ENCODE measurements at places on chromosomes 2 and 18.

GRCh38 chr2:95287806-95288205 is 9.3 kb upstream of the KCNIP3 start:
- peak; percentile 13 for ATAC-seq

- no peak for ATAC-seq
Observed at GRCh38 chr2:202632682-202633290, 2.0 kb upstream of the FAM117B start.

GRCh38 chr2:62374301-62375112 is 131.5 kb downstream of the TMEM17 start:
- ATAC-seq, result no peak

- peak; percentile 62 for ATAC-seq
Observed at GRCh38 chr2:71798266-71799012, 345.1 kb downstream of the DYSF start.

- ATAC-seq, result no peak
Observed at GRCh38 chr2:181058378-181059269, 78.2 kb downstream of the UBE2E3 start.

GRCh38 chr2:233436691-233437438 is 82.6 kb downstream of the DGKD start:
- ATAC-seq, result no peak

- ATAC-seq, result no peak
Observed at GRCh38 chr2:29367986-29368658, 252.9 kb downstream of the CLIP4 start.

DNA sequence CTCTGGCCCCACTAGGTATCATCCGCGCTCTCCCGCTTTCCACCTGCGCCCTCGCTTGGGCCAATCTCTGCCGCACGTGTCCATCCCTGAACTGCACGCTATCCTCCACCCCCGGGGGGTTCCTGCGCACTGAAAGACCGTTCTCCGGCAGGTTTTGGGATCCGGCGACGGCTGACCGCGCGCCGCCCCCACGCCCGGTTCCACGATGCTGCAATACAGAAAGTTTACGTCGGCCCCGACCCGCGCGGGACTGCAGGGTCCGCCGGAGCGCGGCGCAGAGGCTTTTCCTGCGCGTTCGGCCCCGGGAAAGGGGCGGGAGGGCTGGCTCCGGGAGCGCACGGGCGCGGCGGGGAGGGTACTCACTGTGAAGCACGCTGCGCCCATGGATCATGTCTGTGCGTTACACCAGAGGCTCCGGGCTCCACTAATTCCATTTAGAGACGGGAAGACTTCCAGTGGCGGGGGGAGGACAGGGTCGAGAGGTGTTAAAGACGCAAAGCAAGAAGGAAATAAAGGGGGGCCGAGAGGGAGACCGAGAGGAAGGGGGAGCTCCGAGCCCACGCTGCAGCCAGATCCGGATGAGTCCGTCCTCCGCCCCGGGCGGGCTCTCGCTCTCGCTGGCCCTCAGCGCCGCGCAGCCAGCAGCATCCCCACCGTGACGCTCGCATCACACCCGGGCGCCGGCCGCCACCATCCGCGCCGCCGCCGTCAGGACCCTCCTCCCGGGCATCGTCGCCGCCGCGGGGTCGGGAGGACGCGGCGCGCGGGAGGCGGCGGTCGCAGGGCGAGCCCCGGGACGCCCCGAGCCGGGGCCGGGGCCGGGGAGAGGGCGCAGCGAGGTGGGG is 664 bp downstream of the NETO1 start:
- ATAC-seq, result no peak

- peak; percentile 43 for ATAC-seq
Observed at GRCh38 chr2:2014251-2014771, 270.0 kb upstream of the PXDN start.

DNA sequence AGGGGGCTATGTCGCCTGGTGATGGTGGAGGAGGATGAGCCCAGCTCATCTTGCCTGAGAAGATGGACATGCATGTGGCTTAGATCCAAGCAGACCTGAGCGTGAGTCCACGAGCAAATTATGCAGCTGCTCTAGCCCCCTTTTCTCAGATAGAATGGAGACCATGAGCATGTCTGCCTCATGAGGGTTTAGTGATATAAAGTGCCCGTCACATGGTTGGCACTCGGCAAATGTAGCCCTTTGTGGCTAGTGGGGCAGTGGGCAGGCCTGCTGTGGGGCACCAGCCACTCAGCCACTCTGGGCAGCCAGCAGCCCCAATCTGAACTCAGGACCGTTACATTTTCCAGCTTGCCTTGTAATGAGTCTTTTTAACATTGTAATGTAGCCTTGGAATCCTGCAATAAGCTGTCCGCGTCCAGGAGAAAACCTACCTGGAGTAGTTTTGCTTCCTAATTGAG is 92.1 kb upstream of the HS6ST1 start:
- no peak for ATAC-seq

- ATAC-seq, result no peak
Observed at GRCh38 chr2:8628866-8629209, 53.0 kb upstream of the ID2 start.

DNA sequence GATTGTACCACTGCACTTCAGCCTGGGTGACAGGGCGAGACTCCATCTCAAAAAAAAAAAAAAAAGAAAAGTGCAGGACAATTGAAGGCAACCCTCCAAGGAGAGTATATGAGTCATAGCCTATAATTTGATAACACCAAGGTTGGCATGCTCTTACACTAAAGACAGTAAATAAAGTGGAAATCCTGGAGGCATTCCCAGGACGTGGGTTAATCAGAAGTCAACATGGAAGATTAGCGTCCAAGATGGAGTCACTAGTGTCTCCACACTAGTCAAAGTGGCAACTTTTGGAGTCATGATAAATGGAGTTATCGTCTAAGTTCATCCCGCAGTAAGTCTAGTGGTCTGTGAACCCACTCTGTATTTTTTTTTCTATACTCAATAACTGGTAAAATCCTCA is 21.2 kb upstream of the UGGT1 start:
- no peak for ATAC-seq

DNA sequence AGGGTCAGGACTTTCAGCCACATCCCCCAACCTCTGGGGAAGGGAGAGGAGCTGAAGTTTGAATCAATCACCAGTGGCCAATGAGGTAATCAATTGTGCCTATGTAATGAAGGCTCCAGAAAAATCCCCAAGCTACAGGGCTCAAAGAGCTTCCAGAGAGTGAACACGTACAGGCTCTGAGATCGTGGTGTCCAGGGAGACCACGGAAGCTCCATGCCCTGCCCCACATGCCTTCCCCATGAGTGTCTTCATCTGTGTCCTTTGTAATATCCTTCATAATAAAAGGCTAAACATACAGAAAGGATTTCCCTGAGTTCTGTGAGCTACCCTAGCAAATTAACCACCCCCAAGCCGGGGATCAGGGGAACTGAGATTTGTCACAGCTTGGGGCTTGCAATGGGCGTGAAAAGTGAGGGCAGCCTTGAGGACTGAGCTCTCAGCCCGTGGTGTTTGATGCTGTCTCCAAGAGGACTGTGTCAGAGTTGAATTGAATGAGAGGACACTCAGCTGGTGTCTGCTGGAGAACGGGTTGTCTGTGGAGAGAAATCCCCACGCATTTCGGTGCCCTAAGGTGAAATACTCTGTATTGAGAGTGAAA is 25.5 kb upstream of the TUBB6 start:
- peak; percentile 66 for ATAC-seq

GRCh38 chr2:60936757-60937156 is 55.4 kb downstream of the REL start:
- no peak for ATAC-seq

DNA sequence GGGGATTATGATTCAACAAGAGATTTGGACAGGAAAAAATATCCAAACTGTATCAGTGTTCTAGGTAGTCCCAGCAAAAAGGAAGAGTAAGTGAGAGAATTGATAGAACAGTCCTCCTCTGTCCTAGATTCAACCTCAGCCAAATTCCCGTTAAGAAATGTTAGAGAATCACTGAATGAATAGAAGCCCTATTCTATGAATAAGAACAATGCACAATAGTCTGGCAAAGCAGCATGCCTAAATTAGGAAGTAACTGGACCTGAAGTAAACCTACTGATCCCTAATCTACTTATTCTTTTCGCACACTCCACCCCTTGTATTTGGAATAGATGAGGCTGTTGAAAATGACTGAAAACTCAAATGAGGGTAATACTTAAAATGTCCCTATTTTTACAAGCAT is 1665.5 kb downstream of the LRP1B start:
- ATAC-seq, result no peak

GRCh38 chr2:150162241-150162942 is 325.1 kb downstream of the RND3 start:
- ATAC-seq, result no peak

- no peak for ATAC-seq
Observed at GRCh38 chr18:44727291-44727690, 46.6 kb downstream of the SETBP1 start.

- ATAC-seq, result peak; percentile 26
Observed at GRCh38 chr2:202099515-202099914, 26.5 kb downstream of the KIAA2012 start.

GRCh38 chr2:190707726-190708125 is 58.8 kb downstream of the NAB1 start:
- ATAC-seq, result no peak

- no peak for ATAC-seq
Observed at GRCh38 chr2:242011167-242011513, 141.6 kb downstream of the RTP5 start.

DNA sequence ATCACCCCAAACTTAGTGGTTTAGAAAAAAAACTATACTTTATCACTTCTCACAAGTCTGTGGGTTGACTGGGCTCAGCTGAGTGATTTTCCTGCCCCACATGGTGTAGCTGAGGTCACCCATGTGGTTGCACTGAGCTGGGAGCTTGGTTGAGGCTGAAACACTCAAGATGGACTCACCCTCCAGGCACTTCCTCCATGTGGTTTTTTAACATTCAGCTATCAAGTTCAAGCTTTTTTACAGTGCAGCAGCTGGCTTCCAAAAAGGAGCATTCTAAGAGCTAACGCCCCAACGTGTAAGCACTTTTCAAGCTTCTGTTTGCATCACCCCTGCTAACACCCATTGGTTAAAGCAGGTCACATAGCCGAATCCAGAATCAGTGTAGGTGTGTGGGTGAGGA is 105.9 kb upstream of the CREB1 start:
- no peak for ATAC-seq

GRCh38 chr2:163692611-163693482 is 43.0 kb downstream of the FIGN start:
- ATAC-seq, result no peak

- no peak for ATAC-seq
Observed at GRCh38 chr2:608297-608696, 68.9 kb downstream of the TMEM18 start.

- ATAC-seq, result no peak
Observed at GRCh38 chr18:74050807-74051206, 96.8 kb downstream of the FBXO15 start.

GRCh38 chr2:167863377-167863776 is 384.0 kb downstream of the STK39 start:
- no peak for ATAC-seq

DNA sequence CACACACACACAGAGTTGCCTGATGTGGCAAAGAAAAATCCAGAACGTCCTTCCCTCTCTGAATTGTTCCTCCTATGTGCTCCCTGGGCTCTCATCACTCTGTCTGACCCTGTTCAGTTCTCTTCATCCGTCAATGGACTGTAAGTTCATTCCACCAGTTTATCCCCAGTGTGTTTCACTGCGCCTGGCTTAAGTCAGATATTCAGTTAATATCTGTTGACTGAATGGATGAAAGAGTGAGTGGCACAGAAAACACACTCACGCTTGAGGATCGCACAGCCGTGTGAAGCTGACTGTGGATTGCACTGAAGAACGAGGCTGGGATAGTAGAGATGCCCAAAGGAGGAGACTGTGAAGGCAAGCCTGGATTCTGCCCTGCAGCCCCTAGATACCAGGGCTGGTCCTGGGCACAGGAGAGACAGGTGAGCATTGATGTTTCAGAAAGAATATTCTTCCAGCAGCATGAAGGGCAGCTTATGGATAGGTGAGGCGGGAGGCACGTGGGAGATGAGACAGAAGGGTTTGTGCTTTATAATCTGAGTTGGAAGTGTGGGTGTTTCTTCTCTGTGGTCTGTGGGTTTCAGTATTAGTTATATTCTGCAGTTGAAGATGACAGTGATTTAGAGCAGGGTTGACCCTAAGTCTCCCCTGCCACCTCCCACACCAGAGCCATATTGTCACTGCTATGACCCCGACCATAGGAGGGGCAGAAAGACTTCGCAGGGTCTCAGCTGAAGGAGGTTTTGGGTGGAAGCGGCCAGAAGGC is 129.9 kb downstream of the SOCS6 start:
- no peak for ATAC-seq

GRCh38 chr2:24513281-24514071 is 22.4 kb downstream of the NCOA1 start:
- no peak for ATAC-seq

DNA sequence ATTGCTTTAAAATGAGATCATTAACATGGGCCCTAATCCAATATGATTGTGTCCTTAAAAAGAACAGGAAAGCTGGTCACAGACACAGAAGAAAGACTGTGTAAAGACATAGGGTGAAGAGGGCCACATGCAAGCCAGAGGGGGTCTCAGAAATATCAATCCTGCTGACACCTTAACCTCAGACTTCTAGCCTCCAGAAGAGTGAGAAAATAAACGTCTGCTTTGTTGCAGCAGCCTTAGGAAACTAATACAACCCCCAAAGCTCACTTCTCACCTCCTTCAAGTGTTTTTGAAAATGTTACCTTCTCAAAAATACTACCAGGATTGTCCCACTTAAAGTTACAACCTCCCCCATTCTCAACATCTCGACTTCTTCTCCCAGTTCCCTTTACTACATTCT is 39.8 kb upstream of the SESTD1 start:
- no peak for ATAC-seq

DNA sequence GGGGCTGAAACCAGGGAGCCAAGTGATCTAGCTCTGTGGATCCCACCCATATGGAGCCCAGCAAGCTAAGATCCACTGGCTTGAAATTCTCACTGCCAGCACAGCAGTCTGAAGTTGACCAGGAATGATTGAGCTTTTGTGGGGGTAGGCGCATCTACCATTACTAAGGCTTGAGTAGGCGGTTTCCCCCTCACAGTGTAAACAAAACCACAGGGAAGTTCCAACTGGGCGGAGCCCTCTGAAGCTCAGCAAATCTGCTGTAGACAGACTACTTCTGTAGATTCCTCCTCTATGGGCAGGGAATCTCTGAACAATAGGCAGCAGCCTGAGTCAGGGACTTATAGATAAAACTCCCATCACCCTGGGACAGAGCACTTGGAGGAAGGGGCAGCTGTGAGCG is 96.7 kb downstream of the CCDC148 start:
- peak; percentile 35 for ATAC-seq

GRCh38 chr2:45545943-45546342 is 65.1 kb downstream of the SRBD1 start:
- no peak for ATAC-seq
